ENCODE measurements at places on chromosomes 7 and 10.

DNA sequence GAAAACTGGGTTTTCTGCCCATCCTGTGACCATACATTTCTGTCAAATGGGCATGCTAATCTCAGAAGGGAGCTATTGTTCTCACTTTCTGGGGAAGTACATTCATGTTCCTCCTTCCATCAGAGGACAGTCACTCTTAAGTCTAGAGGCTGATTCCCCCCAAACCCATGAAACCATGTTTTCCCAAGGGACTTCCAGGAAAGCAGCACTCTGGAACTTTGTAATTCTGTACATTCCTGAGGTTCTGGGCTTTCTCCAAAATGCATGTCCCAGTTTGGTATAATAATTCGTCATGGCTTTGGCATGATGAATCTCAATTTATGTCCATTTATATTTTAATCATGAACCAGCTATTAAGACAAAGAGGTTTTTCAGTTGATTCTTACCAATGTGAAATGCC, 688.1 kb downstream of the LRMDA start:
- DNase-seq, result no peak

- no peak for DNase-seq
Measured at GRCh38 chr10:43647576-43647975, 1.1 kb downstream of the ZNF32 start.

- DNase-seq, result no peak
Measured at GRCh38 chr7:44116789-44117666, 6.3 kb downstream of the POLD2 start.

DNA sequence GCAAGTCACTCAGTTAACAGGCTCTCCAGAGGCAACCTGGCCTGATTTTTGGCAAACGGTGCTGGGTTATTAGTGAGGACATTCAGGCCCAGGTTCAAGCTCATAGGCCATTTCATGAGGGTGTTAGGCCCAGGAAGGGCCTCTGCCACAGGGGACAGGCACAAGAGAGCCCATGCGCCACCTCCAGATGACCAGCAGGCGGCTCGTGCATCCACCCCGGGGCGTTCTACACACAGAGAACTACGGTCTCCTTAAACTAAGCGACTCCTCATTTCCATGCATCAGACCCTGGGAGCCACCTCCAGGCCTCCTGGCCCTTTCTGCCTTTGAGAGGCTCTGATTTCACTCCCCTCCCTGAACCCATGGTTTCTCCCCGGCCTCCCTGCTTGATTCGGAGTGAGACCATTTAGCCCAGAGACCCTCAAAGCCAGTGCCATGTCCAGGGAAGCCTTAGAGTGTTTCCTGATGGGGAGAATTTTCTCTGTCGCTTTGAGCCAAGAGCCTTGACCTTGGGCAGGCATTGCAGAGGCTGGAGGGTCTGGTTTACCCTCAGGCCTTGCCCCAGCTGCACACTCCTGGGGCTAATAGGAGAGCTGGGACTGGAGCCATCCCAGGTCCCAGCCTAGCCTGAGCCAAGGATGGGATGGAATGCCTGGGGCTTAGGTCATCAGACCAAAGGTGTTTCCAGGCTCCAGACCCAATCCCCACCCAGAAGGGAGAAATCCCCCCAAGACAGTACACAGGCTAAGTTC, 188.0 kb downstream of the GRID1 start:
- no peak for DNase-seq

GRCh38 chr7:123710683-123711082, 38.1 kb downstream of the WASL start:
- no peak for DNase-seq

DNA sequence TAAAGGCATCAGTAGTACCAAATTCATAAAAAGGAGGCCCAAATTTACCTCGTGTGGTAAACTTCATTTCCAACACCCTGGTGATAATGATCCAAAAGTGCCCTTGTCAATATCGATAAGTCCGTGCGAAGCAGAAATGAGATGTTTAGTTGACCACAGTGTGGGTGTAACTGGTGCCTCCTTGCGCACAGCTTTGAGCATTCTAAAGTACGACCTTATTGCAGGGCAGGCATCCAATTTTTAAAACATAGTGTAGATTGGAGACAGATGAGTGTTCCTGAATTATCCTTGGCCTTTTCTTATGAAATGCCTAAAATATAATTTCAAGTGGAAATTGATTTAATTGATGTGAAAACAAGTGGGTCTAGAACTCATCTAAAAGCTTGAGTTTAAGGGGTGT, 248.4 kb downstream of the TRIL start:
- DNase-seq, result no peak

DNA sequence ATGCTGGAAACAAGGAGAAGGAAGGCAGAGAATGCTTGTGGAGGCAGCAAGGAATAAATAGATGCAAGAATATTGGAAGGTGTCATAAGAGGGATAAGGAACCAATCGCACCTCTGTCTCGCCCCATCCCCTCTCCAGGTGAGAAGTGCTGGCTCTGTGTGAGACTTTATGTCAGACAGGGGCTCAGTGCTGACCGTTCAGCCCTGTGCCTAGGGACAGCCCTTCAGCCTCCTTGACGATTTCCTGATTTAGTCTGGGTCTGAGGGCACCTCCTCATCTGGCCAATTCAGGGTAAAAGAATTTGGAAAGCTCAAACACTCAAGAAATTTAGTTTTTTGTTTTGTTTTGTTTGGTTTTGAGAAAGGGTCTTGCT, 54.9 kb downstream of the FAM241B start:
- DNase-seq, result no peak

- DNase-seq, result no peak
Measured at GRCh38 chr7:17369691-17370426, 71.4 kb downstream of the AHR start.

DNA sequence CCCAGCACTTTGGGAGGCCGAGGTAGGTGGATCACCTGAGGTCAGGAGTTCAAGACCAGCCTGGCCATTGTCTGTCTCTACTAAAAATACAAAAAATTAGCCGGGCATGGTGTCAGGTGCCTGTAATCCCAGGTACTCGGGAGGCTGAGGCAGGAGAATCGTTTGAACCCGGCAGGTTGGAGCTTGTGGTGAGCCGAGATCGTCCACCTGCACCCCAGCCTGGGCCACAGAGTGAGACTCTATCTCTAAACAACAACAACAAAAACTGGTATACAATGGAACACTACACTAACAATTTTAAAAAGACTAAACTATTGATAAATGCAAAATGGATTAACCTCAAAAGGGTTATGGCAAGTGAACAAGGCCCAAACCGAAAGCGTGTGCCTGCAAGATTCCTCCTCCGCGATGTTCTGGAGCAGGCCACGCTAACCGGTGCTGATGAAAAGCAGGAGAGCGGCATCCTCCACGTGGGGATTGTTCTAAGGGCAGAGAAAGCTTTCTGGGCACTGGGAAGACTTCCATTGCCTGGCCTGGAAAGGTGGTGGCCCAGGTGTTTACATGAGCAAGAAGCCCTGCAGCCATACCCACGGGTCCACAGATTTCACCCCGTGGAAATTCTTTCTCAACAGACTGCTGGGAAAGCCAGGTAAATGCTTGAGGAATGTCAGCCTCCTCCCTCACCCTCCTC, 53.8 kb downstream of the PDGFA start:
- DNase-seq, result no peak

DNA sequence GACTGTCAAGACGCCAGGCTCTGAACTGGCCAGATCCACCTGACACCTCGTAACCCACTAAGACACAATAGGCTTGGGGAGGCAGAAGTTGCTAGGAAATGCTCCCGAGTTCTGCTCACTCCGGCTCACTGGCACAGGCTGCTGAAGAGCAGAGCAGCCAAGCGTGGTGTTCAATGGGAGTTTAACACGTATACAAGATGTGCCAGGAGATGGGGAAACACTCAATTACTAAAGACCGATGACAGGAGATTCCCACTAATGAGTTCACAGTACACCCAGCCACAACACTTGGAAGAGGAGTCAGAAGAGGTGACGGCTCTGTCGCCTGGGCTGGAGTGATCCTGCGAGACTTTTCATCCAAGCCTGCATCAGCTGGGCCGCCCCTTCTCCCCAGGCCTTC, 303.4 kb downstream of the GFRA1 start:
- no peak for DNase-seq

DNA sequence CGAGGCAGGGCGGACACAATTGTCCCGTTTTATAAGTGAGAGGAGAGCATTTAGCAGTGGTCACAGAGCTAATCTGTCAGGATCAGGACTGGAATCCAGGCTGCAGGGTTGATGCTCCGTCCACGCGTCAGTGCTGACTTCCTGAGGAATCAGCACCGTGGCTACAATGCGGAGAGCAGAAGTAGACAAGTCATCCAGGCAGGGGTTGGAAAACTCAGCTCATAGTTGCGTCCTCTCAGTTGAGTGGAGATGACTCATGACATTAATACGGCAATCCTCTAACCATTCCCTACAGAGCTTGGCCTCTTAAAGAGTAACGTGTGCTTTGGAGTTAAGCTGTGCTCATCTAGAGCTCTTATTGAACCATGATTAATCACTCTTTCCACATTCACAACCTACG, 17.1 kb upstream of the HTR5A start:
- no peak for DNase-seq

- DNase-seq, result no peak
Measured at GRCh38 chr10:16116404-16117304, 256.3 kb upstream of the MINDY3 start.

GRCh38 chr10:127973791-127974311, 66.9 kb downstream of the PTPRE start:
- no peak for DNase-seq

GRCh38 chr7:30659312-30659711, 22.9 kb downstream of the CRHR2 start:
- no peak for DNase-seq

DNA sequence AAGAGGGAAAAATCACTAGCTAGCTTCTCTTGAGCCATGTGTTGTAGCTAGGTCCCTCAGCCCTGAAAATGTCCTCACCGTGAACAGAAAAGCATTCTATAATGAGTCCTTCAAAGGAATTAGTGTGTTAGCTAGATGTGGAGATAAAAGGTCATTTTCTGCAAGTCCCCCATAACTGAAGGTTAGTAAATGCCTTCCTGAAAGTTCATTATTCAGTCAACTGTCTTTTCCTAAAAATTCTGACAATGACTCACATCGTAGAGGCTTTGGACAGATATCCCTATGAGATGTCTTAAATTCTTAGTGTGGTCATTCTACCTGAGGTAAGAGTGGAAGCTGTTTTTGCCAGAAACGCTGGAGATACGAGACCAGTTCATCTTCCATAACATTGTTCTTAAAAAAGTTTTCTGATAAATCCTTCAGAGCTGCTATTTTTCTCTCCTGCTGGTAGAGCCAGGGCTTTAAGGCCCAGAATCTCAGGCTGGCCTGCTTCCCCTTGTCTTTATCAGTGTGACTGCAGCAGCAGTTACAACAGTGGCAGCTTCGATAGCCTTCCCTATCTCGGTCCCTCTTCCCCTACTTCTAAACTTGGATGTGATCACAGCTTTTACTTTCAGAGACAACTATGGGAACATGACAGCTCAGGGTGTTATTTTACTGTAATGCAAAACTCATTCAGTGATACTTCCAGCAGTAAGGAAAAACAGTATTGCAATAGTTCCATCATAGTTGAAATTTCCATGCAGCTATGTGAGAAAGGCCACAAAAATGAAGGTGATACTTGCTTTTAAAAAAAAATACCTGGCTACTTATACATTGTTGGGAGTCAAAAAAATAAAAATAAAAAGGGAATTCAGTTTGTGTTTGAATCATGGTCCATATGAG, 37.3 kb upstream of the PRKAR2B start:
- no peak for DNase-seq

DNA sequence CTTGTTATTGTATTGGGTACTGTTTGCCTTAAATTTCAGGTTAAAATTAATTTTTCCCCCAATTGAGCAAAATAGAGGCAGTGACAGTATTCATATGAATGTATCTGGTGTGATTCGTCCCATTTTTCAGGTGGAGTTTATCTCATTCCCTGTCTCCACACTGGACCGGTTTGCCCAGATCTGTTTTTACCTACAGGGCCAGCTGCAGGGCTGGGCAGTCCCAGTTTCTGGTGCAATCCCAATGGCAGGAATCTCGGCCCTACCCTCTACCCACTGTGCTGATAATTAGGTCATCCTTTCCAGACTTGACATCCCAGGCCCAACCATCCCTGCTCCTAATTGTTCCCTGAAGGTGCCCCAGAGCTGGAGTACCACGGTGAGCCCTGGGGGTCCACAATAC, 49.8 kb upstream of the NFE2L3 start:
- no peak for DNase-seq

- no peak for DNase-seq
Measured at GRCh38 chr7:71636329-71636728, 504.4 kb downstream of the GALNT17 start.

- DNase-seq, result no peak
Measured at GRCh38 chr10:91745090-91745831, 53.0 kb upstream of the TNKS2 start.

DNA sequence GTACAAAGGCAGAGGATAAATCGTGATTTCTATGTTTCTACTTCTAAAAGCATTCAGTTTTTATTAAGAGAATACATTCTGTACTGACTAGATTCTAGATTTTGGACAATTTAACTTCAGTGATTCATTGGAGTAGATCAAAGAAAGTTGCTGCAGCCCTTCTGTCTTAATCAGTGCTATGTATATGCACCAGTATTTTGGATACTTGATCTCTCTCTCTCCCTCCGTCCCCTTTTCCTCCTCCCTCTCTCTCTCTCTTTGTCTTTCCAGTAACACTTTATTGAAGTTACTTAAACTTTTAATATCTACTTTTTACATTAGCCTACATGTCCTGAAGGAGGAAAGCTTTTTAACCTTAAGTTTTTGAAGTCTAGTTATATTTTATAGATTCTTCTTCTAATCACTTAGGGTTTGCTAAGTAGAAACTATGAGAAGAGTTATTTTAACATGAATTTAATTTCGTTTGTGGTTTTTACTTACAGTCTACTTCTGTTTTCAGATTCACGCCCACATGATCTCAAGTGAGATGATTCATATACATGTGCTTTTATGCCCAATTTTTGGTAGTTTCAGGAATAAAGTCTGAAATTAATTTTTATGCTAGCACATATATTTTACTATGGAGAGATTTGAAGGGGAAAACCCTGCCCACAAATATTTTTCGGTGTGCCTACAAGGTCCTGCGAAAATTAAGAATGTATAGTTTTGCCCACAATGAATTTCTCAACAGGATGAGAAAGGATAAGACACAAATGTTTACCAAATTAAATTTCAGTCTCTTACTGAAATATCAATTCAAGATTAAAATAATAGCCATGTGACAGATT, 9.1 kb downstream of the MDFIC start:
- no peak for DNase-seq

DNA sequence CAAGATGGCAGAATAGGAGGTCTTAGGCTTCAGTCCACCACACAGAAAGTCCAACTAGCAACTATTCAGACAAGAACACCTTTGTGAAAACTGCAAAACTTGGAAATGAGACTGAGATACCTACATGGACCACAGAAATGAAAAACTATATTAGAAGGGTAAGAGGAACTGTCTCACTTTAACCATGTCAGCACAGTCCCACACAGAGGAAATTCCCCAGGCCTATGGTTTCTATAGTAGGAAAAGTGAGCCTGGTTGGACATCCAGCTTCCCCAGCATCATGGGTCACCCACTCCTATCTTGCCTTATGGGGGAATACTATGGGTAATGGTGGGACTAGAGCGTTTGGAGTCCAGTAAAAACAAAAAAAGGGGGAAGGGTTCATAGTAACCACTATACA, 38.8 kb upstream of the CDK6 start:
- no peak for DNase-seq

GRCh38 chr7:90459888-90460287, 9.6 kb upstream of the PTTG1IP2 start:
- DNase-seq, result no peak

- no peak for DNase-seq
Measured at GRCh38 chr7:32206488-32206887, 136.3 kb upstream of the PDE1C start.

- no peak for DNase-seq
Measured at GRCh38 chr7:130901209-130901783, 167.3 kb upstream of the KLF14 start.

GRCh38 chr10:114561008-114561523, 97.0 kb downstream of the ABLIM1 start:
- no peak for DNase-seq
